SJSA1 (cell line): ENCODE measurements at places on chromosomes 3 and 15. TPM values are rescaled to one million over a fixed set of nuclear protein-coding genes. Genes with fewer than 3 reads are reported as not detected.

DNA sequence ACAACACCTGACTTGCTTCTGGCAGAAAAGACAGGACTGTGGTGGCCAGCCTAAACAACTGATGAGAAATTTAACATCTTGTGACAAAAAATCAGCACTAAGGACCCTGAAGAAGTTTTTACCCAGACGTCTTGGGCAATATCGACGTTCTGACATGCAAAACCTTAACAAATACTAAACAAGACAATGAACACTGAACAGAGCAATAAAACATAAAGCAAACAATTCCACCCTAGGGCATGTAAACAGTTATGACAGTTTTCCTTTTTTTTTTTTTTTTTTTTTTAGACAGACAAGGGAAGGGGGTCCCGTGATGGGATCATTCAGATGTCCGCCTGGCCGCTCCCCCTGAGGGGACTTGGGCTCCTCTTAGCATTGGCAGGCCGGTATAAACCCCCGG lies 738.0 kb downstream of the SI start:
- no peak for DNase-seq

DNA sequence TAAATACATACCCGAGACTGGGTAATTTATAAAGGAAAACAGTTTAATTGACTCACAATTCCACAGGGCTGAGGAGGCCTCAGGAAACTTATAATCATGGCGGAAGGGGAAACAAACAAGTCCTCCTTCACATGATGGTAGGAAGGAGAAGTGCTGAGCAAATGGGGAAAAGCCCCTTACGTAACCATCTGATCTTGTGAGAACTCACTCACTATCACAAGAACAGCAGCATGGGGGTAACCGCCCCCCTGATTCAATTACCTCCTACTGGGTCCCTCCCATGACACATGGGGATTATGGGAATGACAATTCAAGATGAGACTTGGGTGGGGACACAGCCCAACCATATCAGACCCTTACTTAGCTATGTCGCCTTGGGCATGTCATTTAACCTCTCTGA lies 27.7 kb downstream of the SCG3 start:
- no peak for DNase-seq

DNA sequence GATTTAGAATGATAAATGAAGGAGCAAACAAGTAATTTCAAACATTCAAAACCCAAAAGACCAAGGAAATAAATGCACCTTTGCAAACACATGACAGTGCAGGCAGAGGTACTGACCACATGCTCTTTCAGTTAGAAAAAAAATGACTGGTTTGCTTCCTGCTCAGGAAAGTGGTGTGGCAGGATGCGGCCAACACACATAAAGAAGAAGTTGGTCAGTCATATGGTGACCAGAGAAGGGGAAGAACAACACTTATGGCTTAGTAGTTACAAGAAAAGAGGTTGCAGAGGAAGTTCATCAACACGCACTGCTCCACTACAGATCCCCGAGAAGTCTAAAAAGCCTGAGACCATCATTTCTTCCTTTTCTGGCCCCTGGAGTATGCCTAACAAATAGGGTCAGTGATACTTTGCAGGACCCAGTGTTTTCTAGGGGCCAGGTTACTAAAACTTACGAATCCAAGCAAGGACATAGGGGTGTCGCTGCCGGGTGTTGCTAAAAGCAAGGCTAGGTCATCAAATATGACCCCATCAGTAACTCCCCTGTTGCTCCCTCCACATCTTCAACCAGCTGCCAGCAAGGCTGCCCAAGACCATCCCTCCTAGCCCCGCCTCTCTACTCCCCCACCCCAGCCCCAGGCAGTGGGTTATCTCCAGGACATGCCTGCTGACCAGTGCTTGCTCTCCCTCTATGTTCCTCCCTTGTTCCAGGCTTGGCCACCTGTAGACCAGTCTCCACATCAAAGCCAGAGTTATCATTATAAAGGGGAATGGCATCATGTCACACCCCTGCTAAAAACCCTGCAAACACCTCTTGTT lies 11.2 kb downstream of the ATP8B4 start:
- DNase-seq: no peak

GRCh38 chr15:89098281-89098680 lies 10.0 kb downstream of the ABHD2 start:
- peak; percentile 59 for DNase-seq

- peak; percentile 45 for DNase-seq
These were observed 35.9 kb downstream of the CGNL1 start for GRCh38 chr15:57411945-57412768.

GRCh38 chr3:123102826-123103225 lies 36.0 kb downstream of the PDIA5 start:
- no peak for DNase-seq

GRCh38 chr3:37971467-37971866 lies 19.1 kb upstream of the VILL start:
- no peak for DNase-seq

DNA sequence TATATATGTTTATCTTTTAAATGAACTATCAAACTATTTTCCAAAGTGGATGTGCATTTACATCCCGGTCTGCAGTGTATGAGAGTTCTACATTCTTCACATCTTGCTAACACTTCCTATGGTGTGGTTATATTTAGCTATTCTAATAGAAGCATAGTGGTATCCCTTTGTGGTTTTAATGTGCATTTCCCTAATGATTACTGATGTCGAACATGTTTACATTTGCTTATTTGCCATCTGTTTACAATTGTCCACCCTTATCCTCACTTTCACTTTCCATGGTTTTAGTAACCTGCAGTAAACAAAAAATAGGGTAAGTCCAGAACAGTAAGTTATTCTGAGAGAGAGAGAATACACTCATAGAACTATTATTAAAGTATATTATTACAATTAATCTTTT lies 360.5 kb upstream of the NAALADL2 start:
- no peak for DNase-seq

Gene HYAL1
- total RNA-seq: 0.18 TPM in 1 of 2 replicates, not detected in the other

DNA sequence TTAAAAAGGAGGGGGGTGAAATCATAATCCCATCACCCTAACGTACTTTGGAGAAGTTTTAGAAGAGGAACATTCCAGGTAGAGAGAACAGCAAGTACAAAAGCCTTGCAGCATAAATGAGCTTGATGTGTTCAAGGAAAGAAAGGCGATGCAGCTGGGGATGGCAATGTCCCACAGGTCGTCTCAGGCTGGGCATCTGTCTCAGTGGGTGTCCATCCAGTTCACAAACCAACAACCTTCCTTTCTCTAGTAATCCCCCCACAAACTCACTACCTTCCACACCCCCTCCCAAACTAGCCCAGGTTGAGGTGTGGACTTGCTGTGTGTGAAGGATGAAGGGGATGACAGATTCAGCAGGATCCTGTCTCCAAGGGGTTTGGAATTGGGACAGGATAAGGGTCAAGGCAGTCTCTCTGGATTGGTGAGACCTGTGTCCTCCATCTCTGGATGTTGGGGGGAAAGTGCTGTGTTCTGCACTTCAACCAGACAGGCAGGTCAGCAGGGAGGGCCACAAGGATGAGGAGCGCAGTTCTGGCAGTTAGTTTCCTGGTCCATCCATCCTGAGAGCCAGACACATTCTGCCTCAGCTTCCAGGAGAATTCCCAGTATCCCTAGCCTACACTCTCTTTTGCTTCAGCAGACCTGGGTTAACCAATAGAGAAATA lies 1.7 kb upstream of the ESYT3 start:
- no peak for DNase-seq

GRCh38 chr15:65757256-65757655 lies 34.8 kb downstream of the DENND4A start:
- DNase-seq: no peak

DNA sequence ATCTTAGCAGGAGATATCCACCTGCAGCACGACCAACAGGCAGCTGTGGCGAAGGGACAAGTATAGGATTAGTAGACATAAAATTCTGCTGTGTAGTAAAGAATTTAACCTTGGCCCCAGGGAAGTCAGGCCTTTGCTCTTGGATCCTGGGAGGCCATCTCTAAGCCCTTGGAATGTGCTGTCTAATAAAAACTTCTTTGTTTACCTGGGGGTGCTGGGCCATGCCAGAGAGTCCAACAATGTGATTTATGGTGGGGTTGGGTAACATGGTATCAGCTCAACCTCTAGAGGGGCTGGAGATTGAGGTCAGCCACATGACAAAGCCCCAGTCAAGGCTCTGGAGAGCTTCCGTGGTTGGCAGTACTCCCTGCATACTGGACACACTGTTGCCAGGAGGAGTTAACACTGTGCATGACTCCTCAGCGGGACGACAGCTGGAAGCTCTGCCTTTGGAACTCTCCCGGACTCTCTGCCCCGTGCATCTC lies 52.4 kb downstream of the HEG1 start:
- peak; percentile 49 for DNase-seq
